Fibroblast of skin of right biceps (primary cell): ENCODE measurements at places on chromosomes 2 and 18.

DNA sequence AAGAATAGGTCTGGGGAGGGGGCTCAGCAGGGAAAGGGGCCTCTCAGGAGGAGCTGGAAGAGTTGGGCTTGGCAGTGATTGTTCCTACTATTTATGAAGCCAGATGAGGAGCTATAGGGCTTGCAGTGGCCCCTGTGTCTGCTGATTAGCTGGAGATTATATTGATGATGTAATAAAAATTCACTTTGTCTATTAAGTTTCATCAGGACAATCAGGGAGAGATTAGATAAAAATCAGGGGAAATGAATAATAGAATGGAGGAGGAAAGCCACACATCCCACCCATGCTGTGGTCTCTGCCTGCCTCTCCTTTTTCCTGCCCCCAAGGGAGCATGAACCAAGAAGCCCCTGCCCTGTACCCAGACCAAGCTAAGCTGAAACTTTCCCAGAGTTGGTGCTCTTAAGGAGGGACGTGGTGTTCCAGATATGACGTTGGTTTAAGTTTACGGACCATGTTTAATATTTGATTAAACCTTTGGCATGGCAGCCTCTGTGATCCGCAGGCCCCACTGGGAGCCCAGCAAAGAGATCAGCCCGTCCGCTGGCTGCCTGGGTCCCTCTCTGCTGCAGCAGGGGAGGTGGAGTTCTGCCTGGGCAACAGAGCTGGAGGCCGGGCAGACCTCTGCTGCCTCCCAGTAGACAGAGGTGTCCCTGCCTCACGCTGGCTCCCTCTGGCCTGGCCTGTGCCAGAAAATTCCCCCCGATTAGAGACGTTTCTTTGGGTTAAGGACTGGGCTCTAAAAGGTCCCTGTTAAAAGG, 15.3 kb downstream of the CELF4 start:
- no peak for DNase-seq

GRCh38 chr2:178057179-178057680, 15.3 kb downstream of the PDE11A start:
- DNase-seq = no peak

GRCh38 chr18:9135912-9136314, 668 bp upstream of the ANKRD12 start:
- no peak for DNase-seq

DNA sequence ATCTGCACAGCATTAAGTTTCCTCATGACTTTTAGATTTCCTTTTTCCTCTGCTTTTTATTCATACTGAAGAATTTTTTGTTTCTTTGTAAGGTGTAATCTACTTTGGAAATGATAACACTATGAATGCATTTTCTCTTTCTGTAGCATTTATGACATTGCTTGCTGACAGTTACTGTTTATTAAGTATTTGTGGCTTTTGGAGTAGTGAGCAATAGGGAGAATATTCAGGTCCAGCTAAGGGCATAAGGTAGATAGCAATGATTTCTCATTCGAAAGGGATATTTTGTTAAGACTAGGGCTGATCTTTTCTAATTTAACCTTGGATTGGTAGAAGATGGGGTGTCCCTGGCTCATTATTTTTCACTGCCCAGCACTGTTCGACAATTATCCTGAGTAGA, 80.3 kb downstream of the XRCC5 start:
- peak; percentile 20 for DNase-seq

- peak; percentile 78 for DNase-seq
Measured at GRCh38 chr2:133607679-133608078, 39.4 kb upstream of the NCKAP5 start.

GRCh38 chr2:187210726-187211125, 237.3 kb downstream of the CALCRL start:
- no peak for DNase-seq

GRCh38 chr2:157895531-157895930, 19.4 kb upstream of the ACVR1 start:
- DNase-seq = peak; percentile 64
